ENCODE measurements at places on chromosomes 6 and 20. TPM values are rescaled to one million over a fixed set of nuclear protein-coding genes. Genes with fewer than 3 reads are reported as not detected.

Gene SEC63
- polyA plus RNA-seq = 18.3 TPM

Gene COX4I2
- polyA plus RNA-seq = not detected

Gene SF3B5
- polyA plus RNA-seq = 290 TPM

Gene OGFRL1
- 3.7 TPM for polyA plus RNA-seq

Gene TLDC2
- polyA plus RNA-seq = 0.07 TPM

Gene DSP
- polyA plus RNA-seq = 6.8 TPM

Gene GJA10
- polyA plus RNA-seq = not detected

Gene RIMS4
- not detected for polyA plus RNA-seq

Gene MUCL3
- not detected for polyA plus RNA-seq

Gene GHRH
- polyA plus RNA-seq = not detected

Gene PHACTR1
- polyA plus RNA-seq = not detected

Gene KHDC1
- 5.5 TPM for polyA plus RNA-seq

Gene RAB5IF
- polyA plus RNA-seq = 96.6 TPM

Gene SRMS
- not detected for polyA plus RNA-seq

Gene VSTM2L
- polyA plus RNA-seq = 0.19 TPM

Gene TPBG
- 75.6 TPM for polyA plus RNA-seq

Gene THBS2
- polyA plus RNA-seq = 97.3 TPM

Gene OR2H2
- polyA plus RNA-seq = not detected

Gene SLC13A3
- polyA plus RNA-seq = 3.9 TPM

Gene DACT2
- not detected for polyA plus RNA-seq
